Neural crest cell (in vitro differentiated cells): ENCODE measurements at places on chromosomes 13 and 19.

DNA sequence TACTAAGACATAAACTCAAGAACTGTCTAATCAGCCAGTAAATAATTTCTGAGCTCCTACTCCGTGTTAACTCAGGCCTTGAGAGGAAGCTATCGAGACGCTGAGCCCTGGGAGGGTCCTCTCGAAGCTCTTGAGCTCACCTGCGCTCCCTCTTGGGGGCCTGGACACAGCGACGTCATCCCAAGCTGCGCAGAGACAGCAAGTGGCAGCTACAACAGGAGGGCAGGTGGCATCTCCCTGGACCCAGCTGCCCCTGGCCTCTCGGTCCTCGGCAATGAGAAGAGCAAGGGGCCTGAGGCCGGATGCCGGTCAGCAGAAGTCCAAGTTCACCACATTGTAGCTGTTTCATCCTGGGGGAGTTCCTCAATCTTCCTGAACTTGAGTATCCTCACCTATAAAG, 30.5 kb upstream of the TUBGCP3 start:
- DNase-seq = no peak

DNA sequence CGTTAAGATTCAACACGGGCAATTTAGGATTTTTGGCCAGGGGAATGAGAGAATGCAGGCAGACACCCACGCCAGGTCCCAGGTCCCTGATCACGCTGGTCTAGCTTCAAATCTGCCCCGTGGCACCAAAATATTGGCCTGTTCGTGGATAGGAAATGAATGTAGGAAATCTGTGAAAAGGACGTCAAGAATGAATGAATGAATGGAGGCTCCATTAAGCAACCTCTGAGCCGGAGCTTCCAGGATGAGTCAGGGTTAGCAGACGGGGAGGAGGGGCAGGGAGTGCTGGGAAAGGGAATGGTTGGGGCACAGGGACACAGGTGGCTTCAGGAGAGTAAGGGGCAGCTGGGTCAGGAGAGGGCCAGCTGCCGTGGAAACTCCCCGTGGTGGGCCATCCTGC, 4.2 kb downstream of the SULT2B1 start:
- no peak for DNase-seq

- peak; percentile 43 for DNase-seq
These were observed at the start of gene TSHZ3 for GRCh38 chr19:31349160-31349881. Gene TSHZ3 (minus strand): TSS chr19:31349436. CDS start chr19:31349219, 217 bp downstream.

GRCh38 chr19:54255105-54255775, 1.8 kb downstream of the LILRB5 start:
- no peak for DNase-seq

DNA sequence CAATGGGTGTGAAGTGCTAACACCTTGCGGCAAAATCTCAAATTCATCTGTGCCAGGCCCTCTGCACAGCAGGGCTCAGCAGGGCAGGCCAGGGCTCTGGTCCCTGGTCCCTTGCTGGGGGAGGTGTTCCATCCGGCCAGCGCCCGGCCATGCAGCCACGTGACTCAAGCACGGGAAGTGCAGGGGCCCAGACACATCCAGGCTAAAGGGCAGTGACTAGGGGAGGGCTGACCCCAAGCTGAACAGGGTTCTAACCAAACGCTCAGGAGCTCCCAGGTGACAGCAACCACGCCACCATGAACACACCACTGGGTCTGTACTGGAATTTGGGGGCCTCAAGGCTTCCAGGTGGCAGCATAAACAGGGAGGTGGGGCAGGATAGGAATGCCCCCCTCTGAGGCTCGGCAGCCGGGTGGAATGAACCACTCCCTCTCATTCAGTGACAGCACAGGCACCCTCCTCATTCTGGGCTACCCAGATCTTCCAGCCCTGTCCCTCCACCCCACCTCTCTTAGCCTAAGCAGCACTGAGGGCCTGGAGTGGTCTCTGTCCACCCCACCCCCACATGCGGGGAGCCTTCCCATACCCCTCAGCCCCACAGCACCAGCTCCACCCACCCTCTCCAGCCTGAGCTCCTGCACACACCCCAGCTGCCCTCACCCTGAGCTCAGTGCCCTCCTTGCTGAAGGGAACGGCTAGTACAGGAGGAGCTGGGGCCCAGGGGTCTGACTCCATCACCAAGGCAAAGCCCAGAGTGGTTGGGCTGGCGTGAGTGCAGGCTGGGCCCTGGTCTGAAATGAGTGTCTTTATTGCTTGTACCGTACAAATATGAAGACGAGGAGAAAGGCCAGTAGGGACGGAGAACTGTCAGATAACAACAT, 5.3 kb upstream of the CCNP start:
- DNase-seq = no peak

- DNase-seq = no peak
These were observed 157.2 kb downstream of the MYO16 start for GRCh38 chr13:108786456-108787200.

GRCh38 chr13:25375727-25376358, 4.1 kb downstream of the ATP8A2 start:
- peak; percentile 51 for DNase-seq

- no peak for DNase-seq
These were observed 23.2 kb upstream of the CPAMD8 start for GRCh38 chr19:17049711-17050280.

DNA sequence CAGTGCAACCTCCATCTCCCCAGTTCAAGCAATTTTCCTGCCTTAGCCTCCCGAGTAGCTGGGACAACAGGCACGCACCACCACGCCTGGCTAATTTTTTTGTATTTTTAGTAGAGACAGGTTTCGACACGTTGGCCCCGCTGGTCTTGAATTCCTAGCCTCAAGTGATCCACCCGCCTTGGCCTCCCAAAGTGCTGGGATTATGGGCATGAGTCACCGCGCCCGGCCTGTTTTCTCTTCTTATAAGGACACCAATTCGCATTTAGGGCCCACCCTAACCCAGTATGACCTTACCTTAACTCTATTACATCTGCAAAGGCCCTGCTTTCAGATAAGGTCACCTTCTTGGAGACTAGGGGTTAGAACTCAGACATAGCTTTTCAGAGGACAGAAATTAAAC, 35.1 kb downstream of the TMEM161A start:
- no peak for DNase-seq

DNA sequence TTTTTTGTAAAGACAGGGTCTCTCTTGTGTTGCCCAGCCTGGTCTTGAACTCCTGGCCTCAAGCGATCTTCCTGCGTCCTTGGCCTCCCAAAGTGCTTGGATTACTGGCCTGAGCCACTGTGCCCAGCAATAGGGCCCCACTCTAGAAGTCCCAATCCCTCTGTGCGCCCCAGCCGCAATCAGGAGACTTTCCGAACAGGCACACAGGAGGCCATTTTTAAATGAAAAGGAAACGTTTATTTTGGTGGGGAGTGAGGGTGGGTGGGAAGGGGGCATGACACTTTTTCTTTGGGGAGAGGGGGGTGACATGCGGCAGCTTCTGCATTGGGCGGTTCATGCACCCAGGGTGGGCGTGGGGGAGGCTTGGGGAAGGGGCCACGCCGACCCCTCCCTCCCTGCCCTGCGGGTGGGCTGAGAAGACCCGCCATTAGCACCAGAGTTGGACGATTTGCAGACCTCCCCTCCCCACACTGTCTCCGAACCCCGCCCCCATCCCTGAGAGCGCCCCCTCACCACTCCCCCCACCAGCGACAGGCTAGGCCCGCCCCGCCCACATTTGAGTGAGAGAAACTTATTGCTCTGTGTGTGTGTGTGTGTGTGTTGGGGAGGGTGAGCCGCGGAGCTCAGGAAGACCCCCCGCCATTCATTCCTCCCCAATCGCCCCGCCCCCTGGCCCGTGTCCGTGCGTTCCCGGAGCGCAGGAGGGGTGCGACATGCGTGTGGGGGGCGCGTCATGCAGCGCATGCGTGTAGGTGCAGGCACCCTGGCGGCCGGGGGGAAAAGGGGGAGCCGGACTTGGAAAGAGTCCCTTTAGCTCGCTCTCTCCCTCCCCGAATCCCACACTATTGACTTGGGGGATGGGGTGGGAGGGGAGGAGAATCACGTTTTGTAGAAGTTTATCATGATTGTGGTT, 17.2 kb downstream of the KCNC3 start:
- peak; percentile 52 for DNase-seq

- DNase-seq = no peak
These were observed 601 bp upstream of the ZNF749 start for GRCh38 chr19:57434386-57435061.

- DNase-seq = no peak
These were observed 106.9 kb downstream of the KLF12 start for GRCh38 chr13:74027161-74027779.

DNA sequence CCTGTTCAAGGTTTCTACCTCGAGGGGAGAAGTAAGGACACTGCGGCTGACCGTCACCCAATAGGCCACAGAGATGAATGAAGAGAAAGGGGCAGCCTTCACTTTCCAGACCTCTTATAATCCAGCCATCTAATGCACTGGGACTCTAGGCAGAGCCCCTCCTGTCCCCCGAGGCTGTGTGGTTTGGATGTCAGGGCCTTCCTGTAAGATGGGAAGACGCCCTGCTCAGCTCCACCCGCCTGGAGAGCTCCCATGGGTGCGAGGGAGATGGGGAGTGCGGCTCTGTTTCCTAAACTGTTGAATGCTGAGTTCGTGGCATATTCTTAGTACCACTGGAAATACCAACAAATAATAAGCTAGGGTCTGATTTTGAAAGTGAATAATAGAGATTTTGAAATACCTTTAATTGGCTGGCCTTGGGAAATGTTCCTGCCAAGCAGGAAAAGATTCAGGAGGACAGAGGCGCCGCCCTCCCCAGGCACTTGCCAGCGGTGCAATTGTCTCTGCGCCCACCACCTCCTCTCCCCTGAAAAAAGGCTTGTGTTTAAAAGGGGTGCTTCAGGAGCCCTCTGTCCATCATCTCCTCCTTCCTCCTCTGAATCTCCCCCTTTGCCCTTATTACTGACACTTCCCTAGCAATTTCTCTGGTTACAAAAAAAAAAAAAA, 85.4 kb upstream of the GPR183 start:
- no peak for DNase-seq

- no peak for DNase-seq
These were observed 16.1 kb upstream of the ABCC4 start for GRCh38 chr13:95317039-95317989.

- no peak for DNase-seq
These were observed 442 bp upstream of the RFC3 start for GRCh38 chr13:33817513-33817900.

- DNase-seq = no peak
These were observed 31.2 kb downstream of the PPP2R1A start for GRCh38 chr19:52221031-52221430.

GRCh38 chr13:106496072-106496997, 39.1 kb downstream of the EFNB2 start:
- no peak for DNase-seq

DNA sequence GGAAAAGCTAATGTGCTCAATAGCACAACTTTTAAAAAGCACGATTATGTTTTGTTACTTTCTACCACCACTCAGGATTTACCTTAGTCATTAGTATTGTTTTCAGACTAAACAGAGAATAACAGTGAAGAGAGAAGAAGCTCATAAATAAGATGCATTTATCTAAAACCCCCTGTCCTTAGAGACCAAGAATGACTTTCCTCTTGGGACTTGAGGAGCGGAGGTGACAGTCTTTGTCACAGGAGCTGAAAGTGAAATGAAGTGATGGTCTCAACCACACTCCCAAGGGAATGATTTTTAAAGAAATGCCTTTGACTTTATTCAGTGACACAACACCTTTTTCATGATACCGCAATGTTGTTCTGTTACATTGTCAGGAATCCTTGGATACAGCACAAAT, 190.6 kb upstream of the NBEA start:
- DNase-seq = no peak

GRCh38 chr13:40082639-40083038, 427.2 kb downstream of the COG6 start:
- DNase-seq = no peak
